NCI-H187 treated with DMSO at 0.1 percent for 48 hours (cell line): ENCODE measurements at places on chromosomes 7 and 10.

GRCh38 chr7:155296006-155296787, 1.5 kb upstream of the INSIG1 start:
- no peak for DNase-seq

DNA sequence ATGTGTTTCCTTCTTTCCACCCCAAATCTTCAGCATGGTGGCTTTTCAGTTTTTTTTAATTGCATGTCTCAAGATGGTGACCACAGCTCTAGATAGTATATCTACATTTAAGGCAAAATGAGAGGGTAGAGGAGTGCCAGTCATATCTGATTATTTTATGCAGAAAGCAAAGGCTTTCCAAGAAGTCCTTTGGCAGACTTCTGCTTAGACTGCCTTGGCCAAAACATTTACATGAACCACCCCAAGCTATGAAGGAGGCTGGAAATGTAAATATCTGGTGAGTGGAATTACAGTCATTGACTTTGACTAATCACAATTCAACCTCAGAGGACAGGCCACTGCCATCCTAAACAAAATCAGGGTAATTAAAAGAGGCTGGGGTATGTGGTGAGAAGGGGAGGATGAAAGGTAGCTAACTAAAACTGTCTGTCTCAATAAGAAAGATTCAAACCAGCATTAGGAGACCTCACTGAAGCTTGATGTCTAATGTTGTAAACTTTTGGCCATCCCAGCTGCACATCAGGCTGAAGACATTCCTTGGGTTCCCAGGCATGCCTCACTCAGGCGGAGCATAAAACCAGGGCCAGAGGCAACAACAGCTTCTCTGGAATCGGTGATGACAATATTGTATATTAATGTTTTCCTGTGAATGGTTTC, 53.4 kb downstream of the PPP1R3C start:
- no peak for DNase-seq

DNA sequence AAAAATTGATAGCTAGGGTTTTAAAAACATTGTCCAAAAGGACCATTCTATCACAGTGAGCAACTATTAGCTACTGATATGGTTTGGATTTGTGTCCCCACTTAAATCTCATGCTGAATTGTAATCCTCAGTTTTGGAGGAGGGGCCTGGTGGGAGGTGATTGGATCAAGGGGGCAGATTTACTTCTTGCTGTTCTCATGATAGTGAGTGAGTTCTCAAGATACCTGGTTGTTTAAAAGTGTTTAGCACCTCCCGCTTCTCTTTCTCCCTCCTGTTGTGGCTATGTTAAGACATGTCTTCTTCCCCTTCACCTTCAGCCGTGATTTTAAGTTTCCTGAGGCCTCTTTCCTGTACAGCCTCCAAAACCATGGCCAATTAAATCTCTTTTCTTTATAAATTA, 500.4 kb upstream of the POT1 start:
- no peak for DNase-seq

DNA sequence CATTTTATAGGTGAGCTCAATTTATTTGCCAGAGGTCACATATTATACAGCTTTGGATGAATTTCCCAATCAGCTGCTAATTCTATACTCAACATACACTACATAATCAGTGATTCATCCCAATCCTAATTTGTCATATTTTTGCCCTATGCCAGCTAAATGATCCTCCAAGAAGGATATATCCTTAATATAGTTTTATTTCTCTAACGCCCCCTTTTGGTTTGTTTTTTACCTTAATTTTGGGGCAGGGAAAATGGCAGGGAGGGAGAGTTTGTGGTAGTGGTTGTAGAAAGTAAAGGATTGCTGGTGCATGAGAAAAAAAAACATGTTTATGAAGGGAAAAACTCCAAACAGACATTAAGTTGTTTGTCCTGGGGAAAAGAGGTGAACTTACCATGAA, 31.9 kb downstream of the WASL start:
- DNase-seq: no peak

DNA sequence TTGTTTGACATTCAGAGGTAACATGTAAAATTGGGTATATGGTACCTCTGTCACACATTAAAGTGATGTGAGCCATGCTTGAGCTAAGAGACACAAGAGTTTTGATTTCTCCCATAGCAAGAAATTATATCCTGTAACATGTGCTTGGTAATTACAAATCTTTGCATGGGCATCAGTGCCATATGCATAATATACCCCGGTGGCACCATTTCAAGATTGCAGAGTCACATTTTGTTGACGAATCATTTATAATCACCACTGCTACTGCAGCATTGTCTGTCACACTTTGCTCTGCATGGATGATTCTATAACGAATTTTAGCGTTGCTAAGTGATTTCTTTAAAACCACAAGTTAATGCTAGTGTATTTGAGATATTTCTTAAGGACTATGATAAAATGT, 443.7 kb upstream of the LRRN3 start:
- peak; percentile 4 for DNase-seq

DNA sequence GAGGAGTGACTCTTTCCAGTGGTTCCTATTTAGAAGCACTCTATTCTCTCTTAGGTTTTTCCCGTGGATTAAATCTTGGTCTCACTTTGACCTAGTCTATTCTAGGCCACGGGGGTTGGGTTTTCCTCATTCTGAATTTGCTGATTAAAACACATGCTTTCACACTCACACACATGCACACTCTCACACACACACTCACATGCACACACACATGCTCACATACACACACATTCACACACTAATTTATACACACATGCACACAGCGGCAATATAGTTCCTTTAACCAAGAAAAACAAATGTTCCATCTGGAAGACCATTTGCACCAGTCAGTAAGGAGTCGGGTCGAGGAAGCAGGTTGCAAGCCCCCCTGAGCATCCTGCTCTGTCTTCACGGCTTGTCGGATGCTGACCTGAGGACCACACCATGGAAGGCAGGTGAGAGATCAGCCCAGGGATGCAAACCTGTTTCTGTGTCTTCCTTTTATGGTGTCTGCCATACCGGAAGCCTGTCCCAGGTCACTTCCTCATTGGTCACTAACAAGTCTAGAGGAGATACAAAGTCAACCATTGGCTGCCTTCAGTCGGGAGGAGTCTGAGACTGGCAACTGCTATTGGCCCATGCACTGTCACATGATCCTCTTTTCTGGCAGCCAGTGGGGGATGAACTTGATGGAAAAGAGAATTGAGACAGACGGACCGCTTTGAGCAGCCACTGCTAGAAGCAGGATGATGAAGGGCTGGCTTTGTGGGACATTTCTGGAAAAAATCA, 330.8 kb downstream of the FGFR2 start:
- DNase-seq: no peak

- no peak for DNase-seq
These were observed 22.3 kb upstream of the SLC25A13 start for GRCh38 chr7:96344236-96344635.

- DNase-seq: no peak
These were observed 125.1 kb upstream of the RAB11FIP2 start for GRCh38 chr10:118171861-118172260.

DNA sequence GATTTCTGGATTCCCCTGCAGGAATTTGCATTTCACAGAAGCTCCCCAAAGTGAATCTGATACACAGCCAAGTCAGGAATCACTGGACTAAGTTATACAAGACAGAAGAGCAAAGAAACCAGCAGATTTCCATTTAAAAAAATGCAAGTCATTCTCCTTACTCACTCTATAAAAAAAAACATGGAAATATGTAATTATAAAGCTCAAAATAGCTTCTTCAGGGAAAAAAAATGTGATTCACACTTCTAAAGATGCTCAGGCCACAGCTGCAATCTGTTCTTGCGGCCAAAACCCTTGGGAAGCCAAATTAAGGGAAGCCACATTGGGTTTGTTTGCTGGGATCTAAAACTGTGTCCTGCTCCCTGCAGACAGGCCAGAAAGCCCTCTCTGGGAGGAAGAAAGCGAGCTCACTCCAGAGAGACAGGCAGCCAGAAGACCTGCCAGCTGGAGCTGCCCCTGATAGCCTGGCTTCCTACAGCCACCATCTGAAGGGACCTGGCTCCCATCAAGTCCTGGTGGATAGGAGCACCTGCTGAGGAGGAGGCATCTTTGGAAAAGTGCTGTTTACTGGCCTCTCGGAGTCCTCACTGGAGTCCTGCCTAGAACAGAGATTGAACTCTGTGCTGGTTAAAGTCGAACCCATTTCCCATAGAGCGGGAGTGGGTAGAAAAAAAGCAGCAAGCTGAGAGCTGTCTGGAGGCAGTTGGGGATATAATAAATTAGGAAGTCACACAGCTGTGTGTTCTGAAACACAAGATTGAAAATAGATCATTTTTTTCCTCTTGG, 359.2 kb upstream of the AOAH start:
- DNase-seq: no peak

GRCh38 chr7:105448181-105448580, 59.5 kb upstream of the SRPK2 start:
- DNase-seq: no peak

DNA sequence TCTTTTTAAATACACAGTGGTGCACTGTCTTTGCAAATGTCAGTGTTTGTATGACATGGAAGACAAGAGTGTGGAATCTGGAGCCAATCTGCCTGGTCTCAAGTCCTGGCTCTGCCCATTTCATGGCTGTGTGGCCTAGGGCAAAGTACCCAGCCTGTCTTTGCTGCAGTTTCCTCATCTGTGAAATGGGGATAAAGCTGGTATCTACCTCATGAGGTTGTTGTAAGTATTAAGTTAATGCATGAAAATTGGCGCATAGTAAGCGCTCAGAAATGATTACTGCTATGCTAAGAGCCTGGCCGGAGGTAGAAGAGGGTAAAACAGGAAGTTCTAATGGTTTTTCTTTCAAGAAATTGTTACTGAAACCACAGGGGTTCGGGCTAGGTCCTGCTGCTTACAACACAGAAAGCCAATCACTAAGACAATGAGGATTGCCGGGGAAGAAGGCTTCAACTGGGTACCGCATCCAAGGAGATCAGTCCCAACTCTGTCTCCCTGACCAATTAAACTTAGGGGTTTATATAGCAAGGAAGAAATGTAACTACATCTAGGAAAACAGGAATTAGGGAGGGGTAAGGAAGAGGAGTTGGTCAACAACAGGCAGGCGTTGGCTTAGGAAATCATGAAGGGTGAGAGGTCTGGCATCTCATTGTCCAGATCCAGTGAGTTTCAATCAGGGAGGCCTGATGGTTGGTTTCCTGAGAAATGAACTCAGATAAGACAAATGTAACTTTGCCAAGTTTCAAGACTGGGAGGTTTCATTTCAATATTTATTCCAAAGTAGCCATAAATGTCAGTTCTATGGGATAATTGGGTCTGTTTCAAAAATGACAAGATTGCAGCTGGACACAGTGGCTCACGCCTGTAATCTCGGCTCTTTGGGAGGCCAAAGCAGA, 57.0 kb downstream of the CHST3 start:
- DNase-seq: no peak

DNA sequence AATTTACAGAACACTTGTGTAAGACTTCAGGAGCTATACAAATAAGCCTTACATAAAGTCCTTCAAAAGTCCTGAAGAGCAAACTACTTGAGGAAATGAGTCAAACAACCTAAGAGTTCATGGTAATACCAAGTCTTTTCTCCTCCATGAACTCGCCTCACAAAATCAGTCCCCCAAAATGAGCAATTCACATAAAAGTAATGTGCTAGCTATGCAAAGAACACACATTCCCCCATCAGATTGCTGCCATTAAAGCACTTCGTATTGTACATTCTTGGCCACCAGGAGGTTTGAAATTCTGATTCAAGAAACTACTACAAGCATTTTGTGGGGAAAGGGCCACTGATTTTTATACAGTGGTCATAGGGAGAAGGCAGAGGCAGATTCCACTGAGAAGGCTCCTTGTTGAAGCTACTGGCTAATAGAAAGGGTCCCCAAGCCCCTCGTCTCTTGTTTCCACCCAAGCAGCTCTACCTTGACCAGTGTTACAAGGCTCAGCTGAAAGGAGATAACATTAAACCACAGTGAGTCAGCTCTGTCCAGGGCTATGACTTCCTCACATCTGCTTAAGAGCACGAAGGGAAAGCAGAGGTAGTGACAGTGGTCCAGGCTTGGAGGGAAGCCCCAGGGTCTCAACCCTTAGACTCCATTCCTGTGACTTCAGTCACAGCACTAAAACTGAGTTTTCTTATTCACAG, 115.2 kb upstream of the CDK1 start:
- DNase-seq: no peak

- no peak for DNase-seq
These were observed 18.5 kb upstream of the DLX6 start for GRCh38 chr7:96986901-96987300.

DNA sequence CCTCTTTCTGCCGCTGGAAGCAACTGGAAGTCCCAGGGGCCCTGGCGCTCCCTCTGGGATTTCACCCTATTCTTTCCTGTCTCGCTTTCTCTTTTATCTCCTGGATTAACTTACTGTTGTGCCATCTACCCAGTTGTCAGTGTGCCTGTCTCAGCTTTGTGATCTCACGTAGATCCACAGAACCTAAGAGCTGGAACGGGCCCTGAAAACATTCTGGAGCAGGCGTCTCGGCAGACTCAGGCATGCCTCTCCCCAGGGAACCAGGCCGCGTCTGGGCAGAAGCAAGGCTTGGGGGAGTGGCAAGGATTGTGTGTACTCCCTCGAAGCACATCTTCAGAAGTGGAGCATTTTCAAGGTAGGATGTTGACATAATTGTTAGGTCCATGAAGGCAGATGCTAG, 87.2 kb downstream of the KCNMA1 start:
- peak; percentile 17 for DNase-seq
